Uterus (tissue), 4 donors: ENCODE measurements at places on chromosomes 16 and 17. TPM values are rescaled to one million over a fixed set of nuclear protein-coding genes. Genes with fewer than 3 reads are reported as not detected.

Gene HOXB7
- total RNA-seq = 1.0 TPM

Gene TSPAN10
- not detected for total RNA-seq

Gene ANKRD40
- 39.5 TPM for total RNA-seq

Gene RNF227
- total RNA-seq = 9.8 TPM

Gene HAS3
- 2.6 TPM for total RNA-seq

Gene CACNA1H
- 6.8 TPM for total RNA-seq

Gene C16orf89
- total RNA-seq = 1.1 TPM

Gene CHST4
- not detected for total RNA-seq

Gene CCL2
- 12.7 TPM for total RNA-seq

Gene ACSM2A
- total RNA-seq = not detected

Gene DHRS7C
- not detected for total RNA-seq

Gene NPIPA7
- not detected for total RNA-seq

Gene EME2
- total RNA-seq = 12.2 TPM
